ENCODE measurements at places on chromosomes 1 and 21.

GRCh38 chr1:233518344-233518743, 95.6 kb upstream of the KCNK1 start:
- H3K27ac ChIP-seq = no peak overlapping the region
- no peak for DNase-seq
- no peaks in the 10 kb centered on the region for H3K4me1 ChIP-seq
- no peak overlapping the region for H3K4me3 ChIP-seq
- H3K27me3 ChIP-seq = no peaks in the 10 kb centered on the region

GRCh38 chr1:59803458-59804038, 11.2 kb upstream of the HOOK1 start:
- no peak overlapping the region for H3K27ac ChIP-seq
- no peak overlapping the region for H3K4me3 ChIP-seq
- no peaks in the 10 kb centered on the region for H3K36me3 ChIP-seq
- no peaks in the 10 kb centered on the region for H3K4me1 ChIP-seq

GRCh38 chr1:169741666-169742394, 8.0 kb upstream of the SELE start:
- DNase-seq = no peak
- no peak overlapping the region for H3K27ac ChIP-seq
- H3K36me3 ChIP-seq = no peaks in the 10 kb centered on the region
- H3K27me3 ChIP-seq = no peaks in the 10 kb centered on the region

GRCh38 chr1:207670192-207670591, 25.3 kb downstream of the CR1L start:
- H3K27ac ChIP-seq = no peak overlapping the region
- H3K27me3 ChIP-seq = no peaks in the 10 kb centered on the region
- H3K4me3 ChIP-seq = no peak overlapping the region

DNA sequence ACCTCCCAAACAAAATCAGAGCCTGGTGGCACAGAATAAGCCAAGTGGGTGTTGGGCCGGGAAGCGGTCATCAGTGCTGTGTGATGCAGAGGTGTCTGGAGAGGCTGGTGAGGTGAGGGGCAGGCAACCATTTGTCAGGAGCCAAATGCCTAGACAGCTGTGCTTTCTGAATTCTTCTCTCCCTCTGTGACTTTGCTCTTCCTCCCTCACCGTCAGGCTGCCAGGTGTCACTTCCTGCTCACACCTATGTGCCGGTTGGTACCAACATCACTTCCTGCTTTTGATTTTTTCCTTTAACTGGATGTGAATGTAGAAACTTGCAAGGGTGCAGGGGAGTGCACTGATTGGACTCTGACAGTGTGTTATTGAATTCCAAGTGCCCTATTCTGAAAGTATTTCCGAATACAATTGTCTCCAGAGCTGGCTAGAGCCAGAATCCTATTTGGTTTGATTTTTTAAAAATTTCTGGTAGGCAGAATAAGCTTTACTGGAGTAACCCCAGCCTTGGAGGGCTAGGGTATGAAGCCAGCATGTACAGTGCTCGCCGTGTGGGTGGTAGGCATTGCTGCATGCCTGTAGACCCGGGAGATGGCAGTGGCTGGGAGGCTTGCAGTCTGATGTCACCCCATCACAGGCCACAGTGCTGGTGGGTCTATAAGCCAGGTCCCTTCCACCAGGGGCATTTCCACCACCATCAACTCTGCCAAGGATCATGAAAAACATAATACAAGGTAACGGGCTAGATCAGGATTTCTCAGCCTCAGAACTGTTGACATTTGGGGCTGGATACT, 210.9 kb downstream of the KAZN start:
- no peak overlapping the region for H3K27ac ChIP-seq
- no peak overlapping the region for H3K4me3 ChIP-seq
- H3K36me3 ChIP-seq = no peaks in the 10 kb centered on the region
- DNase-seq = no peak
- no peaks in the 10 kb centered on the region for H3K27me3 ChIP-seq

DNA sequence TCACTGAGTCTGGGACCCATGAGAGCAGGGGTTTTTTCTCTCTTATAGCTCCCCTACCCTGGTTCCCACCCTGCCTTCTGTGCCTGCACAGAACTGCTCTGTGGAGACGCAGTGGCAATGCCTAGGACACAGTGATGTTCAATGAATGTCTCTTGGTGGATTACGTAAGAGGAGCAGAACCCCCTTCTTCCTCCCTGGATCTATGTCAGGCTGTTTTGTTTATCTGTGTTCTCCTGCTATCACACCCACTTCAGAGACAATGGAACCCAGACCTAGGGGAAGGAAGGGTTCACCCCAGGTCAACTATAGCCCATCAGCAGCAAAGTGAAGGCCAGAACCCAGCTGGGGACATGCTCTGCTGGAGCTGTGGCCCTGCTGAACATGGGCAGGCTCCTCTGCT, 2.0 kb downstream of the HPCAL4 start:
- no peak overlapping the region for H3K4me3 ChIP-seq
- no peaks in the 10 kb centered on the region for H3K36me3 ChIP-seq
- no peak overlapping the region for H3K27ac ChIP-seq
- peaks cover 4% of the 10 kb centered on the region for H3K27me3 ChIP-seq

DNA sequence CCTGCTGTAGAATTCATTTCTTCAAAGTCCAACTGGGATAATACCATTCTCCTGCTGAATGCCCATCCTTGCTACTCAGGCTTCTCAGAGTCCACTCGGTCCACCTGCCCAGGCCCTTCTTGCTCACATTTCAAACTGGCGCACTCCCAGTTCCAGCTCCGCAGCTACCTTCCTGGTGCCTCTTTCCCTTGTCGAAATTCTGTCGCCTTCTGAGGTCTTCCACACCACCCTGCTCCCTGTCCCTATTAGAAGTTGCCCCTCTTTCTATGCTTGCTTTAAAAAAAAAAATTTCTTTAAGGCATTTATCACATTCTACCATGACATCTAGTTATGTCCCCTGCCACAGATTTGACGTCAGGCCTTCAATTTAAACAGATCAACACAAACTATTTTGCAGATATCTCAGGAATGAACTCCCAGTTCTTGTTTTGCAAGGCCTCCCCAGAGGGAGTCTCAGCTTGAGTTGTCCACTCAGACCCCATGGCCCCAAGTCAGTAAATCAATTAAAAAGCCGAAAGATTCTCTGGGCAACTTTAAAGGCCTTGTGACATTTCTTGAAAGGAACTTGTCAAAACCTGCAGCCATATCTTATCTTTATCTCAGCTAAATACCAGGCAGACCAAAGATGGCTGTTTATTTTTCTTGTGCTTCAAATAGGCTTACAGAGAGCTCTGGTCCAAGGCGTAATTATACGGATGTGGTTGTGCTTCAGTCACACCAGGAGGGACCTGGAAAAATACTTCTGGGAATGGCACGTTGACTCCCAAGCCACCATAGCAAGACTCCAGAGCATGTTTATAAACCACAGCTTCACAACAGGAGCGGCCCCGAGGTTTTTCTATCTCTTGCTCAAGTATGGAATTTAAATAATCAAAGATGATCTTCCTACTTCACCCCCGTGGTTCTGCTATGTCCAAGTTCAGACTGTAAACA, 2.2 kb downstream of the FAM89A start:
- no peak overlapping the region for H3K4me3 ChIP-seq
- H3K4me1 ChIP-seq = no peaks in the 10 kb centered on the region
- H3K36me3 ChIP-seq = no peaks in the 10 kb centered on the region
- peaks cover 6% of the 10 kb centered on the region for H3K27me3 ChIP-seq
- H3K27ac ChIP-seq = no peak overlapping the region

DNA sequence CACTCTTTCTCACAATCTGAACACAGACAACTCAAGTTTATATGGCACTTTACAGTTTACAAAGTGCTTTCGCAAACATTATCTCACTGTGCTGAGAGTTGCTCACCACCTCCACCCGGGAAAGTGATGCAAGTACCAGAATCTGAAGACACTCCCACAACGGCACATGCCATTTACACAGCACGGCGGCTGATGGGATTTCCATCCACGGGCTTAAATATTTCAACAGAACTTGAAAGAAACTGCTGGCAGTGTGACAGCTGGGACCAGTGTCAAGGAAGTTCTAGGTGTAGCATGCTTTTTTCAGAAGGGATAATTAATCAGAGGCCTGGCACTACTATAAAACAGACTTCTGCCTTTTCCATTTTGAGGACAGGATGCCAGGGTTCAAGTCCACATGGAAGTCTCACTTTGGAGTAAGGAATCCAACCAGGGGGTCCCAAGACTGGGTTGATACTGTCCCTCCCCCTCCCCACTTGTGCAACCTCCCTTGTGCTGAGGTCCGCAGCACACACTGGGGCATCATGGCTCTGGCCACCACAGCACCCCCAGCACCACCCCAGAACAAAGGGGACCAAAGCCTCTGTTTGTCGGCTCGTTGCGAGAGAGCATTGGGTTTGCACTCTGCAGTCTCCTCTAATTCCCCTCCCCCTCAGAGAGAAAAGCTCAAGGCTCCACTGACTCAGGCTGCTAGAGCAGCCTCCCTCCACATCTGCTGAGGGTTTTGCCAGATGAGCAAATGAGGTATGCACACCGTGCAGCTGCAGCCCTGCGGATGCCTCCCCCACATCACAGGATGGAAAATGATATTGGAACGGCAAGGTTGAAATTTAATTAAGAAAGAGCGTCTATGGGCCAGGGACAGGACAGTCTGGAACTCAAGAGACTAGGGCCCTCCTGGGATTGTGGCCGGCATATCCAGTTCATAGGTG, 154.9 kb downstream of the TGFBR3 start:
- no peak for DNase-seq
- no peak overlapping the region for H3K4me3 ChIP-seq
- H3K27me3 ChIP-seq = no peaks in the 10 kb centered on the region
- no peak overlapping the region for H3K27ac ChIP-seq
- H3K4me1 ChIP-seq = peaks cover 33% of the 10 kb centered on the region

GRCh38 chr1:160625725-160626498, 20.9 kb downstream of the SLAMF1 start:
- H3K27me3 ChIP-seq = no peaks in the 10 kb centered on the region
- peaks cover 12% of the 10 kb centered on the region for H3K36me3 ChIP-seq
- peaks cover 85% of the 10 kb centered on the region for H3K4me1 ChIP-seq
- no peak for DNase-seq

GRCh38 chr1:245241526-245242130, 86.8 kb downstream of the KIF26B start:
- no peak overlapping the region for H3K27ac ChIP-seq
- no peak for DNase-seq
- H3K4me1 ChIP-seq = no peaks in the 10 kb centered on the region
- H3K36me3 ChIP-seq = no peaks in the 10 kb centered on the region
- peaks cover 2% of the 10 kb centered on the region for H3K27me3 ChIP-seq

DNA sequence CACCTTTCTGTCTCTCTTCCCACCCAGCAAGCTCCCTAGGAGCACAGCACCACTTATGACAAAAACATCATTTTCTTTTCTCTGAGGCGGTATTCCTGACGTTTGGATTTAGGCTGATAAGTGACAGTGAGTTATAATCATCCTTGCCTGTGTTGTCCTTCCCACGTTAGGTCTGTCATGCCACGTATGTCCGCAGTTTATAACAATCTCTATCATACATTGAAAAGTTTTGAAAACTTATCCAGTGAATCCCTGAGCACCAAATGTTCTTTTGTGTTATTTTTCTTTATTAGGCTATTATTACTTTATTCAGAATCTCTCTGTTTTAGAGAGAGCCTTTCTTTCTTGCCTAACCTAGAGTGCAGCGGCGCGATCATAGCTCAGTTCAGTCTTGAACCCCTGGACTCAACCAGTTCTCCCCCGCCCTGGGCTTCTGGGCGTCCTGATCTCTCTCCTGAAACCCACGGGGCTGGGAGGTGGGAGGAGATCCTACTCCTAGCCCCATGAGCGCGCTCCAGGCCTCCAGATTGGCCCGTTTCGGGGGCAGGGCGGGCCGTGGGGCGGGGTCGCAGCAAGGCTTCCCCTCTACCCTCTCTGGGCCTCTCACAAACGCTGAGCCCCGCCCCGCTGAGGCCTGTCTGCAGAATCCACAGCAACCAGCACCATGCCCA, at the start of gene GSTM2:
GSTM2 (plus strand) TSS at position 606 of the 671 bp plus-strand sequence; CDS start at position 665, 59 bp downstream.
- no peak within 1 kb of the TSS for H3K27ac ChIP-seq
- peak; percentile 41 for DNase-seq
- peaks cover 10% of the 10 kb centered on the region for H3K4me1 ChIP-seq
- H3K27me3 ChIP-seq = no peaks in the 10 kb centered on the region
- H3K4me3 ChIP-seq = peak within 1 kb of the TSS; percentile 63
- no peaks in the 10 kb centered on the region for H3K36me3 ChIP-seq

GRCh38 chr1:1554926-1555915, 14.8 kb upstream of the TMEM240 start:
- H3K27ac ChIP-seq = no peak overlapping the region
- H3K4me1 ChIP-seq = no peaks in the 10 kb centered on the region
- H3K27me3 ChIP-seq = no peaks in the 10 kb centered on the region
- H3K4me3 ChIP-seq = no peak overlapping the region

DNA sequence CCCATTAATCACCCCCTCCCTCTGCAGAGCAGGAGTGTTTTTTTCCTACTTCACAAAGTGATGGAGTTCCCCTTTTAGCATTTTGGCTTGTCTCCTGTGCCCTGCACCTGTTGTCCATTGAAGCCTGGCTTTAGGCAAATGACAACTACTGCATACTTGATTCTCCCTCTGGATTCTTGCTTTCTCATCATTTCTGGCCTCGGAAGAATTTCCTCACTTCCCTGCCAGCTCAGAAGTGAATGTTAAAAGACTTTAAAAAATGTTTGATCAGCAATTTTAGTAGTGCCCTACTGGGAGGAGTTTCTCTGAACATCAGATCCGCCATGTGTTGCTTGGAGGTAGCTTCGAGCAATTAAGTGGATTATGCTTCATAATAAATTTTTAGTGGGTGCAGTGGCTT, 28.1 kb downstream of the RCOR3 start:
- H3K27me3 ChIP-seq = no peaks in the 10 kb centered on the region
- H3K36me3 ChIP-seq = peaks cover 25% of the 10 kb centered on the region
- no peak for DNase-seq

- no peaks in the 10 kb centered on the region for H3K27me3 ChIP-seq
- H3K4me1 ChIP-seq = peaks cover 10% of the 10 kb centered on the region
- no peak overlapping the region for H3K4me3 ChIP-seq
- H3K36me3 ChIP-seq = no peaks in the 10 kb centered on the region
- H3K27ac ChIP-seq = no peak overlapping the region
- no peak for DNase-seq
These were observed 24.9 kb downstream of the PCAT6 start for GRCh38 chr1:202835548-202836072.

- H3K4me3 ChIP-seq = no peak overlapping the region
- no peak overlapping the region for H3K27ac ChIP-seq
- H3K36me3 ChIP-seq = no peaks in the 10 kb centered on the region
- no peak for DNase-seq
These were observed 288.7 kb upstream of the USP25 start for GRCh38 chr21:15441060-15441493.

- H3K4me1 ChIP-seq = no peaks in the 10 kb centered on the region
- peak overlapping the region; percentile 96 for H3K4me3 ChIP-seq
- H3K36me3 ChIP-seq = peaks cover 7% of the 10 kb centered on the region
- no peak for DNase-seq
- H3K27me3 ChIP-seq = no peaks in the 10 kb centered on the region
These were observed 576 bp downstream of the SMIM12 start for GRCh38 chr1:34858901-34859445.

DNA sequence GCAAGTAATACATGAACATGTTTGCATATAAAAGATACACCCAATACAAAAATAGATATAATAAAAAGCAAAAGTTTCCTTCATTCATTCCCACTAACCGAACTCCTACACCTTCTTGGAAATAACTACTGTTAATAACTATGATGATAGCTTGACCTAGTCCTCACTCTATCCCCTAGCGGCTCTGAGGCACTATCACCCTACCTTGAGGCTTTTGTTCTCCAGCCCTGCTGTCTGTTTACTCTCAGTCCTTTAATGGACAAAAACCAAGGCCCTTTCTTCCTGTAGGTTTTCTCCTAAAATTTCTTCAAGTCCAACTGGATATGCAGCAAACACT, 186.6 kb downstream of the SLC35F3 start:
- H3K36me3 ChIP-seq = no peaks in the 10 kb centered on the region
- no peak for DNase-seq
- H3K4me3 ChIP-seq = no peak overlapping the region
- no peak overlapping the region for H3K27ac ChIP-seq
- no peaks in the 10 kb centered on the region for H3K27me3 ChIP-seq

Measured in GM12878 (cell line).